ENCODE measurements at places on chromosomes 13 and 19. TPM values are rescaled to one million over a fixed set of nuclear protein-coding genes. Genes with fewer than 3 reads are reported as not detected.

The PDE4C gene
- total RNA-seq = 0.60 TPM

The TMEM147 gene
- total RNA-seq = 26.6 TPM

The NANOS3 gene
- total RNA-seq = not detected

The SSC5D gene
- 0.81 TPM for total RNA-seq

DNA sequence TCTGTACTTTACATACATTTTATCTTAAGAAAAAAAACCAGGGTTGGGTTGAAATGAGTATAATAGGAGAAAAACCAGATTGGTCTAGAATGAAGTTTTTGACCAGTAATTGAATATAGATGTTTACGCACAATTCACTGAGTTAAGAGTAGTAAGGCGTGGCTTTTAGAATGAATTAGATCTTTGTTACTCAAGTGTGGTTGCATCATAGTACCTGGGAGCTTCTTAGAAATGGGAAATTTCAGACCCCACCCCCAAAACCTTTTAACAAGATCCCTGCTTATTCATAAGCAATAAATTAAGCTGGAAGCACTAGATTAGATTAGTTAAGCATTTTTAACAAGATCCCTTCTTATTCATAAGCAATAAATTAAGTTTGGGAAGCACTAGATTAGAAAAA is 28.7 kb upstream of the LMO7 start:
- DNase-seq = no peak

DNA sequence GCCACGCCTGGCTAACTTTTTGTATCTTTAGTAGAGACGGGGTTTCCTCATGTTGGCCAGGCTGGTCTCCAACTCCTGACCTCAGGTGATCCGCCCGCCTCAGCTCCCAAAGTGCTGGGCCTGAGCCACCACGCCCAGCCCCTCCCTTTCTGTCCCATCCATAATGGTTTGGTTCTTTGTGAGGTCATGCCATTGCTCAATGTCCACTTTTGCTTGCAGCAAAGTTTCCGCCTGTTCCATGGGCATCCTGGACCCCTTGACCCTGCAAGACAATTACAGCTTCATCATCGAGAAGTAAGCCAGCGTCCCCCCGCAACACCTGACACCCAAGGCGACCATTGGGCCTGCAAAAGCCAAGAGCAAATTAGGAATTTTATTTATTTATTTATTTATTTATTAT is 16.6 kb downstream of the PRR22 start:
- no peak for DNase-seq

DNA sequence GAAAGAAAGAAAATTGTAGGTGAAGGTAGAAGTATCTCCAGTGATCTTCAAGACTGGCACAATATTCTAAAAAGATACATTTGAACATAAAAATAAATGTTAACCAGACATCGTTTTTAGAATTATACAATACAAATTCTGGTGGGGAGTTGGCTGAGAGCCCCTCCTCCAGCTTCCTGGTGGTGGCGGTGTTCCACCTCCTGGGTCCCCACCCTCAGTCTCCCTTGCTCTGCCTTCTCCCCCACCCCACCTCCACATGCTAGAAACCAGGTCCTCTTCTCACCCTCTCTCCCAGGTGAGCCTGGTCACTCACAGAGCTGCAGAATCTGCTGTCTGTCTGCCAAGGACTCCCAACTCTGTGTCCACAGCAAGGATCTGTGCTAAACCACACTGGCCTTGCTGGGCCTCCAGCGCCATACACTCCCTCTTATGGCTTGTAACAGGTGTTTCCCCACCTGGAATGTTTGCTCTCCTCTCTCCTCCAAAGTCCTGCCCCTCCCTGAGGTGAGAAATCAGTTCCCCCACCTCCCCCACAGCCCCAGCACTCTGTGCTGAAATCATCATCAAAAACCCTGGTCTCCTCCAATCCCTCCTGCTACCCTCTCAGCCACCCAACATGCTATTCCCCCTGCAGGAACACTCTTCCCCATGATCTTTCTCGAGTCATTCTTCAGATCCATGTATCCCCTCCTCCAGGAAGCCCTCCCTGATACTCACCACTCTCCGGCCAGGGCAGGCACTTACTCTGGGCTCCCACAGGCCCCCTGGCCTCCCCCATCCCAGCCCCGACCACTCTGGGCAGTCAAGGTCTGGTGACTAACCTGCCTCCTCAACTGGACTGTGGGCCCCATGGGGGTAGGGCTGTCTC is 20.5 kb upstream of the CYP2S1 start:
- no peak for DNase-seq

DNA sequence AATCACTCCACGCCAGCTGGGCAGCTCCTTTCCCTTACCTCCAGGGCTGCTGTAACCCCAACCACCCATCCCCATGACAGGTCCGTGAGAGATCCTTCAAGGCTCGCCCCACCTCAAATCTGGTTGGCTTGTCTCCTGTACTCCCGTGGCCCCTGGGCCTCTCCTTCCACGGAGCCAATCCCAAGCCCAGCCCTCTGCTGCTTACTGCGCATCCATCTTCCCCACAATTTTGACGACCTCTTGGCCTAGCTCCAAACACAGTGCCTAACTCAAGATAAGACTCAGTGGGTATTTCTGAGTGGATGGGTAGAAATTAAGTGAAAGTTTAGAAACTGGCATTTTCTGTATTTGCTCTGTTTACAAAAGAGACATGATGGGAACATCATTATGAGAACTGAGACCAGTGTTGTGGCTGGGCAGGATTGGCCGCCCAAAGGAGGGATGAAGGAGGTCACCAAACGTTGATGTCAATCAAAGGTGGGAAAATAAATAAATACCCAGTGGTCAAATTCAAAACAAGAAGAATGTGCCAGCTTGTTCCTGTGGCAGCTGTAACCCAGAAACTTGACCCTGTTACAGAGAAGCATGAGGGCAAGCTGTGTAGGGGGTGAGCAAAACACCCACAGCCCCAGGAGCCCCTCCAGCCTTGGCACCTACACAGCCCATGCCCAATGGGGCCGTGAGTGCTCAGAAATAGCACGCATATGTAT is 162.2 kb downstream of the ABCC4 start:
- no peak for DNase-seq

DNA sequence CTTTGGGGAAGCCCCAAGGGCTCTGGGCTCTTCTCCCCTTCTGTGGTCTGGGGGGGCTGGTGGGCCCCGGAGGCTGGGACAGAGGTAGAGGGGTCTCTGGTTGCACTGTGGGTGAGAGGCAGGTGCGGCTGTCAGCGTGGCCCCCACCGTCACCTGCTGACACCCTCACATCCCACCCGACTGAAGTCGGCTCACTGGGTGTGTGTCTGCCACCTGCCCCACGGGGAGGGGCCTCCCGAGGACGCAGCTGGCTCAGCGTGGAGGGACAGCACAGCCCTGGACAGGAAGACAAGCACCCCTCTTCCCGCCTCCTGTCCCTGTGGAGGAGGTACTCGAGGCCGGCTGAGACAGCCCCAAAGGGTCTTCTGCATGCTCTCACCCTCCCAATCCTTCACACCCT is 2.2 kb upstream of the TMEM86B start:
- DNase-seq = no peak

DNA sequence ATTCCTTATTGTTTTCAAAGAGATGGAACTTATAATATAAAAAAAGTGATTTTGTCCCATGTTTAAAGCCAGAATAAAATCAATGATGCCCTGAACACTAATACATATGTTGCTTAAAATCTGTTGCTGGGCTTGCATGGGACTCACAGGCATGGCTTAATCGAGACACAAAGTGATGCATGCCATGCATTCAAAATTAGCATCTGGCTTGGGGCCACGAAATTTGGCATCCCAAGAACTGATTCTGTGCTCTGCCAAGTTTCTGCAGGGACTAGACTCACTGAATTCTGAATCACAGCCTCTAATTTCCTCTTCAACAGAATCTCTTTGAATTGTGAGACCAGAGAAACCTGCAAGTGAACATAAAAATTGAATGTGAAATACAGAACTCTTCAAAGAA is 109.2 kb downstream of the PCDH17 start:
- no peak for DNase-seq

All from left lobe of liver (tissue), 2 donors.